Hematopoietic multipotent progenitor cell treated with erythropoietin and hydrocortisone succinate and interleukin-3 and kit ligand, for 6 days (in vitro differentiated cells): ENCODE measurements at places on chromosomes 4 and X.

DNA sequence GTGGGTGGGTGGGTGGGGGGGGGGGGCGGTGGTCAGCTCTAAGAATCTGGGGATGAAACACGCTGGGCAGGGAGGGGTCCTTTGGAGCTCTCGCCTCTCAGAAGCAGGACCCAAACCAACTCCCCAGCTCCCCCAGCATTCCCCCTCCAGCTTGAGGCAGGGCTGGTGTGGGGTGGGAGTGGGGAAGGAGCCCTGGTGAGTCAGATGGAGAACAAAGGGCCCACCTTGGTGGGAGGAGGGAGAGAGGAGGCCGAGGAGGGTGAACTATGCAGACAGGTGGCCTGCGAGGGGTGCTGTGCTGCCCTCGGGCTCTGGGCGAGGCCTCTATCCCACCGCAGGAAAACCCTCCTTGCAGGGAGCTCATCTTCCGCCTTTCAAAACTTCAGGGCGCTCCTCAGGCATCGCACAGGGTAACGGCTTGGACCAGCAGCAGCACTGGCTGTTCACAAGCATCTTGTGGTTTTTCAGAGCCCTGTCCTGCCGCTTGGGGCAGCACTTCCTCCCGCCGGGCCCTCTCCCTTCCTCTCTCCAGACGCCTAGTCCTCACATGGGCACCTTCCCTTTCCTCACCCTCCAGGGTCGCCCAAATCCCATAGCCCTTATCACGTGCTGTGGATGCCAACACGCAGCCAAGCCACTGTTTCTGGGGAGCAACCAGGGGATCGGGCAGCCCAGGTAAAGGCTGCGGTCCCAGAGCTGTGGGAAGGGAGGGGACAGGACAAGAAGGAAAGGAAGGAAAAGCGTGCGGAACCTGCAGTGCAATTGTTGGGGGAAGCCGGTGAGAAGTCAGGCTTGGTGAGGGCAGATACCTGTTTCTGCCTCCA lies 34.0 kb upstream of the GRPEL1 start:
- DNase-seq: peak; percentile 84

DNA sequence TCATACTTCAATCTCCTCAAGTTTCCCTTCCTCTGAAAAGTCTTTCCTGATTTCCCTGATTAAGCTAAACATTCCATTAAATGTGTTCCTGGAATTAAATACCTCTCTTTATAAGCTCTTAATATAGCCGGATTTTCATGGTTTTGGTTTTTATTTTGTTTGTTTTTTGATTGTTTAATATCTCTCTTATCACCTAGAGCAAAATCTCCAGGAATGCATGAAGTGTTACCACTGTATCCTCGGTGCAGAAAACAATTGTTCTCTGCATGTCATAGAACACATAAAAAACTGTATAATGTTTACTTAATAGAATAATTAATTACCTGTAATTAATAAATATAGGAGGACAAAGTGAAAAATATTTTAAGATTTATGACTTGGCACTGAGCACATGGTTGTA lies 86.2 kb downstream of the PCDH18 start:
- DNase-seq: no peak

GRCh38 chr4:6929339-6929811 lies 19.7 kb downstream of the TBC1D14 start:
- DNase-seq: no peak

DNA sequence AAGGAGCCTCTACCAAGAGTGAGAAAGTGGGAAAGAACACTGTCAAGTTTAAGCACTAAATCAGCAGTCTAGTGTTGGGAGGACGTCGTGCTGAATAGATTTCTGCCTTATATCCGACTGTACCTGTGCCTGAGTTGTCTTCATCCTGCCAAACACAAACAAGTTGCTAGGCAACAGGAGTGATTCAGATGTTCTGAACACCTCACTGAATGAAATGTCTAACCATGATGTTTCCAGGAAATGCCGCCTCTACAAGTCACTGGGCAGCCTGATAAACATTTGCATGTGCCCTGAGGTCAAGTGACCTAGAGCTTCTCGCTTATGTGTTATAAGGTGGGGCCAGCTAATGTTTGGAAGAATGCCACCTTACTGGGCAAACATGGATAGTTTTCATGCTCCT lies 37.9 kb downstream of the SGMS2 start:
- no peak for DNase-seq

DNA sequence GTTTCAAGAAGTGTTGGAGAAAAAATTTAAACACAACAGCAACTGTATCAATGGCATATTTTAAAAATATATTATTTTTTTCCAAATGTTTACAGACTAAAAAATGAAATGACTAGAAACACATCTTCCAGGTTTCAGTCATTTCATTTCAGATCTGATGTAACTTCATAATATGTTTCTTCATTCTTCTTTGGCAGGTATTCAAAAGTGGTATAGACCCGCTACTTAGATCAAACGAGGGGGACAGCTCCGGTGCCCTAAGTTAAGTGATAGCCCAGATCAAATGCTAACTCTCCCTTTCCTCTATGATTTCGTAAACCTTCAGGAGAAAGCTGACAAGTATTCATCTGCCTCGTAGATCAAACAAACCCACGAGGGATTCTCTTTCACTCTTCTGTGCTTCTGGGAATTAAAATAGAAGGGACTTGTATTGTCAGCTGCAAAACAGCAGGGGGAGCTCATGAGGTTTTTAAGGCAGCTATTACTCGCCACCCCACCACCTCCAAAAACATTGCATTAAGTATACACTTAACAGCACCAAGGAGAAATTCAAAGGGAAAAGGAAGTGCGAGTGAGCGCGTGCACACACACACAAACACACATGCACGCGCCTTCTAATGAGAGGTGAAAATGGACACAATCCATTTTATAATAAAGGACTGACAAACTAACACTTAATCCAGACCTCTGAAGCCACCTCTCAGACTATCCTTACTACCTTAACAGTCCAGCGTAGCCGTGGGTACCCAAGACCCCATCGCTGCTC lies 21.4 kb downstream of the HELT start:
- peak; percentile 84 for DNase-seq
